Activated naive CD8-positive, alpha-beta T cell treated with anti-CD3 and anti-CD28 coated beads for 36 hours (primary cell): ENCODE measurements at places on chromosomes 6 and 20.
A peak's percentile ranks its signal among the peaks of the same experiment; 100 is the strongest.

DNA sequence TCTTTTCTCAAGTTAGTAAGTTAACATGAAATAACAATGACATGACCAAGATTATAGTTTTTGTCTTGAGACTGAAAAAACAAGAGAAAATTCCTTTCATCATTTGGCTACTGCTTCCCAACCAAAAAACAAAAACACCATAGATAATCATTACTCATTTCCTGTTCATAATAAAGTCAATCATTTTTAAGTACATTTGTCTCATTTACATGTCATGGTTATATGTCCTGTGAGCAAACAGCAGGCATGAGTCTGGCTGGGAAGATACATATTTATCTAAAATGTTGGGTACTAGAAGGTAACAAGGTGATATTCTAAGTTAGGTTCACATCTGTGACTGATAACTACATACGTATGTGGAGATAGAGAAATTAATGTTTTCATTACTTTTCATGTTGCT is 180.5 kb downstream of the ISM1 start:
- no peak for DNase-seq

DNA sequence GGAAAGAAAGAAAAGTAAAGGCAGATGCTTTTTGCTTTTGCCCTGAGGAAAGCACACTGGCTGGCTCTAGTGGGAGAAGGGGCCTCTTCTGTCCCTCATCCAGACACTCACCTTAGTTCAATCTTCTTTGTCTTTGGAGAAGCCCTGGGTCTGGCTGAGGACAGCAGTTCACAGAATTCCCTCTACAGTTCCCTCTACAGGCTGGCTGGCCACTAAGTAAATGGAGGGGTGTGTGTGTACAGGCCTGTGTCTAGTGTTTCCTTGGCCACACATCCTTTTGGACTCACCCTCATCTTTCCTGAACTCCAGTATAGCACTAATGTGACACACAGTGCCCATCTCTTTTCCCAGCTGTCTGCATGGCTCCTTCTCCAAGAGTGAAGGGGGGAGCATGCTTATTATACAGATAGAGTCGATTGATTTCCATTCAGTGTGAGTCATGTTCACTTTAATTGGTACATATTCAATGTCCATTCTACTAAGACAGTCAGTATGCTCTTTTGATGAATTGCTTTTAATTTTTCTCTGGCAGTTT is 26.0 kb upstream of the CLVS2 start:
- no peak for DNase-seq

- DNase-seq = no peak
Measured at GRCh38 chr6:41406728-41407489, 71.5 kb downstream of the NCR2 start.

- DNase-seq = no peak
Measured at GRCh38 chr20:58407201-58407873, 18.3 kb downstream of the VAPB start.

- DNase-seq = no peak
Measured at GRCh38 chr6:120055071-120055470, 705.5 kb upstream of the MAN1A1 start.

DNA sequence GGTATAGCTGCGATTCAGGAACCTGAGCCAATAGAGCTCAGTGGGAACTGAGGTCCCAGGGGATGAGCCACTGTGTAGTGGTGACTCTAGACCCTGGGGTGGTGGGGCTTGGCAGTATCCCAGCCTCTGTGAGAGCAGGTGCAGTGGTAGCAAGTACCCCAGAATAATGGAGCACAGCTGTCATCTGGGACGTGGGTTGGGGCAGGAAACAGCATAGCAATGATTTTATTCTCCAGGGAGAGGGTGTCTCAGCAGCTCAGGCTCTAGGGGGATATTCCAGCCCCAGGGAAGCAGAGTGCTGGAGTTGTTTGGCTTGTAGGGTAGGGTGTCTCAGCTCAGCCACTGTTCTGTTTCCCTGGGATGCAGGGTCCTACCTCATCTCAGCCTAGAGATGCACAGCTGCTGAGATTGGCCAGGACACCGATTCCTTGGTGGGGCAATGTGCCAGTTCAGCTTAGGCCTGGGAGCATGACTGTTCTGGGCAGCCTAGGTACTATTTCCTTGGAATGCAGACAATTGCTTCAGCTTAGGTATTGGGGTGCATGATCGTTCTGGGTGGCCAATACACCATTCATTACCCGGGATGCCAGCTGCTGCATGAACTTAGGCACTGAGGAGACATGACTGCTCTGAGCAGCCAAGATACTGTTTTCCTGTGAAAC is 34.0 kb upstream of the NUP153 start:
- DNase-seq = no peak

DNA sequence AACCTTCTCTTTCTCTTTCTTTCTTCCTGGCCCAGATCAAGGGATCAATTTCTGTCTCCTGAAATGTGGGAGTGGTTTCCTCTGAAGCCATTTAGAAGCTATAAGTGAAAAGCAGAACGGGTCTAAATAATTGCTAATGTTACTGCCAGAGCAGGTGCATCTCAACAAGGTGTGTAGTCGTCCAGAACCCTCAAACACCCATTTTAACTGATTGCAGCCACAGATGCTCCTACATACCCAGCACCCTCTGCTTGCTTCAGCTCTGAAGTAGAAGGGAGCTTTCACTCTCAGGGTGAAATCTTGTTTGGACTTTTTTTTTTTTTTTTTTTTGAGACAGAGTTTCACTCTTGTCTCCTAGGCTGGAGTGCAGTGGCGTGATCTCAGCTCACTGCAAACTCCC is 592.1 kb upstream of the ARID1B start:
- DNase-seq = no peak

DNA sequence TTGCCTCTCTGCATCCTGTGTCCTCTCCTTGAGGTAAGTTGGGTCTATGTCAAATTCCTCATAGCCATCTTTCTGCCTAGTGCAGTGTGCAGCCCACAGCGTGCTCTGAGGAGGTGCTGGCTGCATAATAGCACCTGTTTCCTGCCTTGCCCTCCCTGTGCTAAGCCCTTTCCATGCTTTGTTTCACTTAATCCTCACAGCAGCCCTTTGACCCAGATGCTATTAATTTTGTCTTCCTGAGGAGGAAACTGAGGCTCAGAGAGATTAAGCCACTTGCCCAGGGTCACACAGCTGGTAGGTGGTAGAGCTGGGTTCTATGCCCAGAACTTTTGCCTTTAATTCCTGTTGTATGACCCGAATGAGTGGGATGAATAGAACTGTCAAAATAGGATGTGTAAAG is 13.5 kb downstream of the FAM83D start:
- no peak for DNase-seq

- DNase-seq = no peak
Measured at GRCh38 chr6:132380358-132381029, 20.8 kb downstream of the MOXD1 start.

DNA sequence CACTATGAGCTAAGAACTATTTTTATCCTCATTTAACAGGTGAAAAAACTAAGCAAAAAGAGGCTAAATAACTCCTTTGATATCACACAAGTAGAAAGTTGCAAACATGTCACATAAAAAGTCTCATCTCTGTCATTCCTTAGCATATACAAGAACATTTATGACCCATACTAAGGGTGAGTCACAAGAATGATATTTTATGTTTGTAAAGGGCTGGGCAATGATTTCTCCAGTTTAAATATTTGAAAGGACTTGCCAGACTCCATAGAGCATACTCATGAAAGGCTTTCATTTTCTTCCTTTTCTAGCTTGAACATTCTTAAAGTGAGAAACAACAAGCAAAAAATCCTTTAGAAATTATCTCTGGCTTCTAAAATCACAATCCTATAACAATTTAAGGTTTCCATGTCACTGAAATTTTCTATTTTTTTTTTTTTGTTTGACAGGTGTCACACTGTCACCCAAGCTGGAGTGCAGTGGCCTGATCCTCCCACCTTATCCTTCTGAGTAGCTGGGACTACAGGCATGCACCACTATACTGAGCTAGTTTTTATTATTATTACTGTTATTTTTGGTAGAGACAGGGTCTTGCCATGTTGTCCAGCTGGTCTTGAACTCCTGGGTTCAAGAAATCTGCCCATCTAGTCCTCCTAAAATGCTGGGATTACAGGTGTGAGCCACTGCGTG is 338.0 kb upstream of the KHDRBS2 start:
- no peak for DNase-seq

- DNase-seq = no peak
Measured at GRCh38 chr6:142378138-142378875, 76.5 kb downstream of the ADGRG6 start.

DNA sequence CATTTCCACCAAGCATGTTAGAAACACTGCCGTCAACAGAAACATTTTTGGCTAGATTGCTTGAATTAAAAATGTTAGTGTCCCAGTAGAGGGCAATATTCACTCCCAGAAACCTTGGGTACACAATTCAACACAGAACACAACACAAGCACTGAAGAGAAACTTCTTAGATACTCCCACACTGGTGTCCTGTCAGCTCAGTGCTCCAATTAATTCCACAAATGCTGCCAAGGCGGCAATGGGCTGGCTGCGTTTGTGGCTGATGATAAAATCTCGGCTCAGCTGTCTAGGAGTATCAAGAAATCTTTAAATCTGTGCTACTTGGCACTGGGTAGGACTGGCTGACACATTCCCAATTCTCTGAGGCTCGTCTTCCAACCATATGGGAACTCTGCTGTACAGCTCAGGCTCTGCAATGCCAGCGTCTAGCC is 39.3 kb downstream of the BEND3 start:
- no peak for DNase-seq

DNA sequence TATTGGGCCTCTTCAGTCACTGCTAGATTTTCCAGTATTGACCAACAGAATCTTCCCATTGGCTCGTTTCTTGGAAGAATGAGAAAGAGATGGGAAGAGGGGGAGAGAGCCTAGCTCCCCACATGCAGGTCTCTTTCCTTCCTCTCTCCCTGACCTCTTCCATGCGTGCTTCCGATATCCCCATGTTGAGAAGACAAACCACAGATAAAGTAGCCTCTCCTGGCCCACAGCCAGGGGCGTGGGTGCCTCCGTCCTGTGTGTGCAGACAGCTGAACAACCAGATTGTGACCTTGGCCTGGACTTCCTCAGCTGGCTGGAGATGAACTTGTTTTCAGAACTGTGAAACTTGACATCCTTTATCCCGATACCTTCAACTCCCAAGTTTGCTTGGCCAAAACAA is 71.0 kb downstream of the EDN3 start:
- no peak for DNase-seq

DNA sequence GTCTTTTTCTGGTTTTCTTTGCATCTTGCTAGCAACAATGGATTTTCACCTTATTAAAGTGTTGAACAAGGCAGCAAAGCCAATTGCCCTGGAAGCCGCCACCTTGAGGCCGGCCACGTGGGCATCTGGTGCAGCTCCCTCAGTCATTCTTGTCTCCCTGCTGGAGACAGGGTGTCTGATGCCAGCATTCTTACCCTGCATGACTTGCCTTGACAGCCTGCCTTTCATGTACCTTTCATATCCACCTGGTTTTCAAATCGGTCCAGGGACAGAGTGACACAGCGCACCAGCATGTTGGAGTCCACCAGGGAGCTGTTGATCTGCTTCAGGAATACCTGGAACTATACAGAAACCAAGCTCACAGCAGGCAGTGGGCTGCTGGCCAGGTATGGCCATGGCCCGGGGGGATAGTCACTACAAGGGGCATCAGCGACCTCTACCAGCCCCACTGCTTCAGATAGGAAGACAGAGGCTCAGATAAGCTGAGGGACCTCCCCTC is 49.8 kb downstream of the MYH7B start:
- DNase-seq = no peak

- DNase-seq = no peak
Measured at GRCh38 chr20:17522528-17522927, 8.7 kb downstream of the BFSP1 start.

- peak; percentile 60 for DNase-seq
Measured at GRCh38 chr6:33632558-33633039, 11.5 kb downstream of the ITPR3 start.

DNA sequence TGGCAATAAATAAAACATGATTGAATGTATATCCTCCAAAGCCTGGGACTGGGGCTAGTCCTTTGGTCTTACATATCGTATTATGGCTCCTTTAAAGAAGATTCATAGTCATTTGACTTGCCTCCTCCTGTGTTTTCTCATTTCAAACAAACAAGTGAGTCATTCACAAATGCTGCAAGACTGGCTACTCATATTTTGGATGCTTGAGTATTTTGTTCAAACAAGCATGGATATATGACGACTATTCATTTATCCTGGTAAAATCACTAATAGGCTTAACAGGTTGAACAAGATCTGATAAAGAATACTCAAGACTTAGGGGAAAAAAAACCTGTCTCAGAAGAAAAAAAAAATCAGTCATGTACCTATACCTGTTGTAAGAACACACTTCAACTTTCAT is 111.1 kb upstream of the CCDC28A start:
- DNase-seq = no peak

GRCh38 chr20:47855799-47856198 is 70.5 kb upstream of the SULF2 start:
- no peak for DNase-seq

DNA sequence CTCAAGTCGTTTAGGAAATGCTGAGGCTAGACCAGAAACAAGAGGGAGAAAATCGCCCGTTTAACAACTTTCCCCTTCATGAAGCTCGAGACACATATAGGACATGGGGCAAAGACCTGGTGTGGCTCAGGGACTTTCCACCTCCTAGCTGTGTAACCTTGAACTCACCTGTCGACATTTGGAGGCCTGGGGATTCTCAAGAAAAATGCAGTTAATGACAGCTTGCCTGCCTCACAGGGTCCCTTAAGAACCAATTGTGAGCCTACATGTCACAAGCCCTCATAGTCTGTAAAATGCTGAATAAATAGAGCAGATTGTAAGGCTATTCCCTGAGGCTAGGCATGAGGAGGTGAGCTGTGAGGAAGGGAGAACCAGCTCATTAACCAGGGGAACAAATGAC is 35.1 kb downstream of the MGME1 start:
- no peak for DNase-seq

DNA sequence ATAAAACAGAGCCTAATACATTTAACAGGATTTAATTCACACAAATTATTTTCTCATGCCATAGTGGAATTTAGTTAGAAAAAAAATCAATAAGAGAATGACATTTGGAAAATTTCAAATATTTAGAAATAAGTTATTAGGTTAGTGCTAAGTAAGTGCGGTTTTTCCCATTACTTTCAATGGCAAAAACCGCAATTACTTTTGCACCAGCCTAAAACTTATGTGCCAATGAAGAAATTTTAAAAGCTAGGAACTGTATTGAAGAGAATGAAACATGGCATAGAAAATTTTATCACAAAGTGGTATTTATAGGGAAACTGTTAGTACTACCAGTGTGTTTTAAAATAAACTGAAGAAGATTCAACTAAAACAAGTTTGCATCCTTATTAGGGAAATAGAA is 228.3 kb upstream of the FKBP1C start:
- no peak for DNase-seq

GRCh38 chr20:62161347-62161746 is 17.8 kb downstream of the SS18L1 start:
- no peak for DNase-seq
